ENCODE measurements at places on chromosomes 2 and 18.

DNA sequence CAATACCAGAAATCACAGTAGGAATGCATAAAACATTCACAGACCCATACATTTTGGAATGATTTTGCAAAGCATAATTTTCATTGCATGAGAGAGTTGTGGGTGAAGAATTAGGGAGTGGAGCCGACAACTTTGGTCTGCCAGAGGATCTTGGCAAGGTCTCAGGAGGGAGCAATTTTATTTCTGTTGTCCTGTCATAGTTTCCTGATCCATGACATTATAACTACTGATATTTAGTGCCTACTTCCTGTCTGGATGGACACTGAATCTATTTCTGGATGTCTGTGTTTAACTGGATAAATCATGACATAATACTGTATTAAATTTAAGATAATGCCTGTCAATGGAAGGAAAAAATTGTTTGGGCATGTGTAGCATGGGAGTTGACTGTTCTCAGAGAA is 2.4 kb downstream of the ITGA4 start:
- no peak for DNase-seq

- DNase-seq, result no peak
Observed at GRCh38 chr2:6945821-6946220, 28.6 kb downstream of the RNF144A start.

DNA sequence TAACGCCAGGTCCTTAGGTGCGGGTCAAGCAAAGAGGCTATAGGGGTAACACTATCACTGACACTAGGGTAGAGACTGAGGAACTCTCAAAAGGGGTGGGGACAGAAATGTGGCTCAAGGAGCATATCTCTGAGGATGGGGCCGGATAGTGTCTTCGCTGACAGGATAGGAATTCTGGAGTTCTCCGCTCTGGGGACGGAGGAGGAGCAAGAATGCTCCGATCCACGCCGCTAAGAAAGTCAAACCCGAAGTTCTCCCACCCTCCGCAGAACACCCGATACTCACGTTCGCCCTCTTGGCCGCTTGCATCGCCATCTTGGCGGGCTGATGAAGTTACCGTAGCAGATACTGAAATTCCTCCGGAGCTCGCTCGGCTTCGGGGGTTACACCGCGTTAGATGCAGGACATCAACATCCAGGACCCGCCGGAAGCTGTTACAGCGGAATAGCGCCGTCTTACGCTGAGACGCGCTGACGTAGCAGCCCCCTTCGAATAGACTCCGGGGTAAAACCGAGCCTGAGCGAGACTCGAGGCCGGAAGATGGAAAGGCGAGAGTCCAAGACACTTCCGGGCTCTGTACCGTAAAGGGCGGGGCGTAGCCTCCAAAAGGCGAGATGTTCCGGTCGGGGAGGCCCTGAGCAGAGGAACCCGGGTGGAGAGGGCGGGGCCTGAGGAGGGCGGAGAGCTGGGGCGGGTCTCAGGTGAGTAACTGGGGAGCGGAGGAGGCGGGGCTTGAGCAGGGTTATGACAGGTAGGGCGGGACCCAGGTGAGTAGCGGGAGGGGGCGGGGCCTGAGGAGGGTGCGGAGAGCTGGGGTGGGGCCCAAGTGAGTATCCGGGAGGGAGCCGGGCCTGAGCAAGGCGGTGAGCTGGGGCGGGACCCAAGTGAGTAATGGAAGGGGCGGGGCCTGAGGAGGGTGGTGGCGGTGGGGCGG is at the start of gene SF3B6:
SF3B6 (minus strand) TSS at position 412 of the 934 bp plus-strand sequence; CDS start at position 315, 97 bp downstream.
- DNase-seq, result peak; percentile 99

- DNase-seq, result no peak
Observed at GRCh38 chr2:164651361-164651760, 30.1 kb upstream of the GRB14 start.

DNA sequence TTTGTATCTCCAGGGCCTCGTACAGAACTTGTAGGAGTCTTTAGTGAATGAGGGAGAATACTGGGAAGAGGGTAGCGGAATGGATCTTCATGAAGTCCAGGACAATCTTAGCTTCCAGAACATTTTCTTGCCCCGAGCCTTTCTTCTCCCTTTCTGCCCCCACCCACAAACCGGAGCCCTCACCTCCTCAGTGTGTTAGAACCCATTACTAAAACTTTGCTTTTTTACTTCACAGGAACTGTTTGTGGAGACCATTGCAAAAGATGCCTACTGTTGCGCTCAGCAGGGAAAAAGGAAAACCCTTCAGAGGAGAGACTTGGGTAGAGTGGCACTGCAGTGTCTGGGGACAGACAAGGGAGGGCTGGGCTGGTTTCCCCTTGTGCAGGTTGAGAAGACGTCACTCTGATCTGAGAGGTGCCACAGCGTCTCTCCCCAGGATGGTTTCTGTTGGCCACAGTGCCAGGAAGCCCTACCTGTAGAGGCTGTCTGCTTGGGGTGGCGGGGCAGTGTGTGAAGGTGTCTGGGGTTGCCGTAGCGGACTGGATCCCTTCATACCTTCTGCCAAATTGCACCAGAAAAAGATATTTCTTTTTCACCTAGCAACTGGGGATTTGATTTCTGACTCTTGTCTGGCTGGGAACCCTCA is 786 bp downstream of the POLE4 start:
- DNase-seq, result no peak

DNA sequence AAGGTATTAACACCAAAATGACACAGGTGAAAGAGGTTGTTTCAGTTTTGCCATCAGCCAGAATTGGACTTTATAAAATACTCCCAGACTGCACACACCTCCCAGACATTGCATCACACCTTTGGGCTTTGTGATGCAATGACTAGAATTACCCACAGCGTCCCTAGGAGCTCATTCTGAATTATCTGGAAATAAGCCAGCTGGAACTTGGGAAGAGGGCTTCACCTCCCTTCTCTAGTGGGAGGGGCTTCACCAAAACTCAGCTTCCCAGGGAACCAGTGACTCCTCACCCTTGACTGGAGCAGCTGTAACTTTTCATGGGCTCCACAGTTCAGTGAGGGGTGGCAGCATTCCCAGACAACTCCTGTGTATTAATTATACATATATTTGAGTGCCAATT is 83.1 kb upstream of the BZW1 start:
- DNase-seq, result no peak

DNA sequence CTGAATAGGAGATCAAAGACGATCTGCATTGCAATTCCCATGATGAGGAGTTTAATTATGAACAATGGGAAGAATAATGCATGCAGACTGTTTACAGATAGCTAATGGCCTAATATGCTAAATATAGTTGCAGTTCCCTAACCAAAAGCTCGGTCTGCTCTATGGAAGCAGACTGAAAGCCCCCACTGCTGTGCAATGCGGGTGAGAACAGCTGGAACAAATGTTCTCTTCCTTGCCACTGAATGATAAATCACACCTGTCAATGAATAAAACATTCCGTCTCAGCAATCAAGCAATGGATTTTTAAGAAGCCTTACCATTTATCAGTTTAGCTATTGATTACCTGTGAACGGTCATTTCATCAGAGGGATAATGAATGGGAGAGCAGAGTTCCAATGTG is 704.5 kb upstream of the RAB6C start:
- DNase-seq, result no peak

GRCh38 chr2:86037141-86037794 is 68.4 kb downstream of the POLR1A start:
- DNase-seq, result peak; percentile 44

DNA sequence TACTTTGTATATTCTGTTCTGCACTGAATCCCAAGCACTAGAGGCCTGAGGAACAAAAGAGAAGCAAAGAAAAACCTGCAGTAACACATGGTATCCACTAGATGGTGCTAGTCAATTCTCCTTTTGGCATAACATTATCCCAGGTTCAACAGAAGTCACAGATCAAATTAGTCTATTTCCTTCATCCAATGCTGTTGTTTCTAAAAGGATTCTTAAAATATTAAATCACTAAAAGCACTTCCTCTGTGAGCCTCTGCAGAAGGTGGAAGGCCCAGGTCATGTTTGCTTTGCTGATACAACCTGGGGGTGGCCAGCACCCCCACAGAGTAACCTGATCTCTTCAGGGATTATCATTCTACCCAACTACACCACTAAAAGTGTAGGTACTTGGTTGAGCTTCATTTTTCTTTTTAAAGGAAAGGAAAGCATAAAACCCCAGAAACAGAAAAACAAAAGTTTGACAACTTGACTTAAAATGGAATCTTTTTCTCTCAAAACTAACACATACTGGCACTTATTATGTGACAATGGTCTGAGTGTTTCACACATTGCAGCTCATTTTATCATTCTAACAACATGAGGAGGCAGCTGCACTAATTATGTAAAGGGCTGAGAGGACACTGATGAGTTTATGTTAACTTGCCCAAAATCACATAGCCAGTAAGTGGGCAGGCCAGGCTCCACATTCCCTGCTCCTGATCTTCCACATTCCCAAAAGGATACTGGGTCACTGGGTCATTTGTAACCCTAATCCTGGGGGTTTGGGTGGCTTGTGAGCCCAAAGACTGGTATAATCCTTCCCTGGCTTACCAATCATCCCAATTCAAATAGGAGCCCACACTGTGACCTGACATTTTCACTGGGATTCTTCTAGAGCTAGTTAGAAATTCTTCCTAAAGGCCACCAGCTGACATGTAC is 66.8 kb upstream of the DNER start:
- no peak for DNase-seq

- no peak for DNase-seq
Observed at GRCh38 chr2:170241756-170242155, 63.8 kb downstream of the MYO3B start.

- DNase-seq, result no peak
Observed at GRCh38 chr2:200962811-200963123, 693 bp downstream of the ORC2 start.

DNA sequence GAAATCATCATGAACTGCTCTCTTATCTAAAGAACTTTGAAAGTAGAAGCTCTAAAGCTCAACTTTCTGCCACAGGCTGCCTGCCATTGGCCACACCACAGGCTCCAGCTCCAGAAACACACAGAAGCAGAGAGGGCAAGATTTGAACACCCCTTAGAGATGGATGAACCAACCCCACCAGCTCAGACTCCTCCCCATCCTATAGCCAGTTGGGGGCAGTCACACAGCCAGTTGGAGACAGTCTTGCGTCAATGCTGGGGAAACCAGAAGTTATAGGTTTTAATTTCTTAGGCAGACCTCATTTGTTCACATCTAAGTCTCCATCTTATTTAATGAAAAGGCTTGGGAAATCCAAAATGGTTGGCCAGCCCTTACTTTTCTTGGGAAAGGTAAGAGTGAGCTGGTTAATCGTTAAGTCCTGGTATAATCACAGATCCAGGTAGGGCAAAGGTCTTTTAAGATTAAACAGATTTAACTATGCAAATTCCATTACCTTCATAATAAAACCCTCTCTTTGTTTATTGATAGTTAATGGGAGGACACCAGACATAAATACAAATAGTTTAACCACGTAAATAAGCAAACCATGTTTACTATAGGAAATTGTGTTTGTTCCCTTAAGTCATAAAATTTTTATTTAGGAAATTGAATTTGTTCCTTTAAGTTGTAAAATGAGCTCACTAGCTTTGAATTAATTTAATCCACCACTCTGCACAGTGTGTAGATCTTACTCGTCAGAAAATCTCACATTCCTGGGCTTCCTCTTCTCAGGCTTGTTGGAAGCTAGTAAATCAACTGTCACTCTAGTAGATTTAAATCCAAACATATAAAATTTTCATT is 28.0 kb downstream of the MRO start:
- no peak for DNase-seq

DNA sequence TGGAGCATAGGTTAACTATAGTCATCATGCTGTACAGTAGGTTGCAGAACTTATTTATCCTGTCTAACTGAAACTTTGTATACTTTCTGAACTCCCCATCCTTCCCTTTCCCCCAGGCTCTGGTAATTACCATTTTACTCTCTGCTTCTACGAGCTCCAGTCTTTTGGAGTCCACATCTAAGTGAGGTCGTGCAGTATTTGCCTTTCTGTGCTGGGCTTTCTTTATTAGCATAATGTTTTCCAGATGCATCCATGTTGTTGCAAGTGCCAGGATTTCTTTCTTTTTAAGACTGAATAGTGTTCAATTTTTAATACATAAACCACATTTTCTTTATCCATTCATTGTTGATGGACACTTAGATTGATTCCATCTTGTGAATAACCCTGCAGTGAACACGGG is 464.1 kb downstream of the TGIF1 start:
- DNase-seq, result no peak

GRCh38 chr2:4668381-4668780 is 965.0 kb downstream of the DCDC2C start:
- no peak for DNase-seq

GRCh38 chr2:102291319-102292075 is 19.9 kb upstream of the IL1RL1 start:
- DNase-seq, result no peak

DNA sequence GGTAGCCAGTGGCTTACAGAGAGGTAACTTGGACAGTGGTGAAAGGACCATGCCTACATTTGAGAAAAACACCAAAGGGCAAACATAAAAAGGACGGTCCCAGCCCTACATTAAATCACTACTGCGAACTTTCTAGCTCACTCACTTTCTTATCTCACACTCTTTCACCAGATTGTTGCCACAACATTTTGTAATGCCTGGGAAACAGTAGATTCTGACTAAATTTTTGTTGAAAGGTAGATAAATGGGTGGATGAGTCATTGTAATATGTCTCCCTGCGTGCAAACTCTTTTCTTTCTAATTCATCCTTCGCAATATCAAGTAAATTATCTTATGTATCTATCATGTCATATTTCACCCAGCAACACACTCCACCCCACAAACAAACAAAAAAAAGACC is 192.2 kb downstream of the IRS1 start:
- no peak for DNase-seq

- DNase-seq, result no peak
Observed at GRCh38 chr2:191086706-191087105, 64.1 kb downstream of the STAT4 start.

- DNase-seq, result no peak
Observed at GRCh38 chr18:1658908-1659566, 754.4 kb downstream of the ADCYAP1 start.

DNA sequence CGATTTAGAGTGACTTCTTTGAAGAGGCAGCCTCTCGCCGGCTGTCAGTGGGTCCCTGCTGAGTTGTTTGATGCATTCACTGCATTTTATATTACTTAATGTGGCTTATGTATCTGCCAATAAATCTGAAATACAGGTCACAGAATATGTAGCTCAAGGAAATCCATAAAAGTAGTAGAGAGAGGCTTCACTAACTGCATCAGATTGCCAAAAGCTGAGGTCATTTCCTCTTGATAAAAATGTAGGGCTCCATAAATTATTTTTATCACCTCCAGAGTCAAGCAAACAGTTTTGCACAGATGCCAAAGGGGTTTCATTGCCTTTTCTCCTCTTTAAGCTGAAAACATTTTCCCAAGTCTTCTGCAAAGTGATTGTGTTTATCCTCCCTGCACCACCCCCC is 36.5 kb upstream of the CCDC93 start:
- DNase-seq, result no peak

DNA sequence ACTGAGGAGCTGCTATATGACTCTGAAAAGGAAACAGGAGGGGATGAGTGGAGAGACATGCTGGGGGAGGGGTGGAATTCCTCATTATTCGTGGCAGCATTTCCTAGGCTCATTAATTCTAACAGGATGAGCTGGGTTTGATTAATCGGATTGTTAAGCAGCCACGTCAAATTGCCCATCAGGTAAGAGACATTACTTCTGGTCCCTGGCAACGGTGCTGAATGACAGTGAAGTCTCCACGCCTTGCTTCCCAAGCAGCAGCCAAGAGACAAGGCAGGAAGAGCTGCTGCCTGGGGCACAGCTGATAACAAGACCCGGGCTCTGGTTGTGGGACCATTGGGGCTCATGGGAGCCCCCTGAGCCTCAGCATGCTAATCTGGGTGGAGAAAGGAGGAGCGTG is 86.6 kb downstream of the MARCHF4 start:
- no peak for DNase-seq

GRCh38 chr2:196130039-196130825 is 41.1 kb downstream of the STK17B start:
- no peak for DNase-seq

Measured in activated T-helper 9 cell treated with anti-CD3 and anti-CD28 coated beads, Interleukin-2, amount 50 U/mL, for 16 hours (primary cell).